ENCODE measurements at places on chromosomes 13 and 19. TPM values are rescaled to one million over a fixed set of nuclear protein-coding genes. Genes with fewer than 3 reads are reported as not detected.
A peak's percentile ranks its signal among the peaks of the same experiment; 100 is the strongest.

Gene NFIX
- total RNA-seq = 14.0 TPM

Gene MYO16
- total RNA-seq = 1.6 TPM

Gene BST2
- total RNA-seq = 109 TPM

Gene RCBTB2
- total RNA-seq = 4.5 TPM

Gene ACTL9
- total RNA-seq = not detected

Gene ARGLU1
- total RNA-seq = 321 TPM

Gene NLRP4
- not detected for total RNA-seq

Gene KLF12
- 4.0 TPM for total RNA-seq

Gene C13orf42
- not detected for total RNA-seq

Gene PSG6
- total RNA-seq = not detected

Gene KLK10
- 1.3 TPM for total RNA-seq

Gene ANGPTL4
- total RNA-seq = 32.1 TPM

Gene RAD23A
- 133 TPM for total RNA-seq

Gene C1QTNF9
- 0.37 TPM for total RNA-seq

Gene ZNF57
- total RNA-seq = 0.89 TPM

DNA sequence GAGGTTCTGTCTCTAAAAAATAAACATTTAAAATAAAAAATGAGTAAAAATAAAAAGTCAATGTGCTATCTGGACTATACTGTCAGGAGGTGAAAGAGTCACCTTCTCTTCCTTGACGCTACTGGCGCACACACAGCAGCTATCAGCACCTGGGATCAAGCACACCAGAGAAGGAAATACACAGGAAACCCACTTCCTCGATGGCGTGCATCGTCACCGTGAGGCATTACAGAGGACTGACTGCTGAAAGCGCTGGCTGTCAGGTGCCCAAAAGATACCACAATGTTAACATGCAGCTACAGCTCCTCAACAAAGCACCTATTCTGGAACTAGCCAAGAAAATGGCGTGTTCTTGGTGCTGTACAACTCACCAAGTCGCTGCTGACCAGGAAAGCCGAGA is 6.1 kb downstream of the SLC35E1 start:
- peak; percentile 72 for DNase-seq

- DNase-seq = no peak
These were observed 99.8 kb downstream of the WDFY2 start for GRCh38 chr13:51684076-51684475.

GRCh38 chr19:18800079-18800478 is 9.0 kb upstream of the COMP start:
- DNase-seq = no peak

DNA sequence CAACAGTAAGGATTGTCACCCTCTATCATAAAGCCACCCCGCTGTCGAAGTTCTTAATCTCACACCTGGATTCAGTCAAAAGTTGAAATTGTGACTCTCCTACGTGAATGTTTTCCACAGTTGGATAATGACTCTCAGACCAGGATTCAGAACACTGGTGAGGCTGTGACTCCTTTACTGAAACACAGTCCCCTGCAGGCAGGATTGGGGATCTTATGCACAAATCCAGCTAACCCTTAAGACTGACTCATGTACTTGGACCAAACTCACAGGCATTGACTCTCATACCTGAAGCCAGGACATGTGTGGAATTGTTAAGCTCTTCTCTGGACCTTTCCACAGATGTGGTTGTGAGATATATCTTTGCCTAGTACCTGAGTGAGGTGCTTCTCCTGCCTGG is 46.8 kb downstream of the ZNF85 start:
- DNase-seq = no peak

- no peak for DNase-seq
These were observed 1216.0 kb downstream of the SLITRK5 start for GRCh38 chr13:88887045-88887662.

- no peak for DNase-seq
These were observed 27.7 kb downstream of the STK24 start for GRCh38 chr13:98549006-98549727.

DNA sequence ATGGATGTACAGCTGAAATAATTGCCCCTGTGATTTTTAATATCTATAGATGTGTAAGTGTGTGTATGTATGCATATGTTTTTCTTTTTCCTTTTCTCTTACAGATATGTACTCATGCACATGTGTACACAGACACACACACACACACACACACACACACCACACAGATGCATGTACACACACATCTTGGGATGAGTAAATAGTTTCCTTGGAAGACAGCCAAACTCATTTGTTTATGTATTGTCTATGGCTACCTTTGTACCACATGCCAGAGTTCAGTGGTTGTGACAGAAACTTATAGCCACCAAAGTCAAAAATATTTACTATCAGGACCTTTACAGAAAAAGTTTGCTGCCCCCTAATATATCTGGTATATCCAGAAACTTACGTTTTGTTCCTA is 192.6 kb downstream of the MAB21L1 start:
- DNase-seq = peak; percentile 28

DNA sequence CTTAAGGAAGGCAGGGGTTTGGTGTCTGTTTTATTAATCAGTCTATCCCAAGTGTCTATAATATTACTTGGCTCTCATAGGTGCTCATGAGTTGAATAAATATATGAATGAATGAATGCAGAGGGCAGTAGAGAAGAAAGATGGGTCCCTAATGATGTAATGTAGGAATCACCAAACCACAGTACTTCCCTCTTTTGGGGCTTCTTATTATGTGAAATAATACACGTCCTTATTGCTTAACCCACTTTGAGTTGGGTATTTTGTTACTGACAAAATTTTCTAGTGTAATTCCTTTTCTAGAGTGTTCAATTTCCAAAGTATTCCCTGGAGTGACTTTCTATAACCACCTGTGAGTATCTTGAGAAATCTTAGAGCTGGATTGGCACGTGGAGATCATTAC is 13.2 kb downstream of the KLK5 start:
- no peak for DNase-seq

GRCh38 chr13:105871326-105871725 is 664.1 kb downstream of the EFNB2 start:
- DNase-seq = no peak

DNA sequence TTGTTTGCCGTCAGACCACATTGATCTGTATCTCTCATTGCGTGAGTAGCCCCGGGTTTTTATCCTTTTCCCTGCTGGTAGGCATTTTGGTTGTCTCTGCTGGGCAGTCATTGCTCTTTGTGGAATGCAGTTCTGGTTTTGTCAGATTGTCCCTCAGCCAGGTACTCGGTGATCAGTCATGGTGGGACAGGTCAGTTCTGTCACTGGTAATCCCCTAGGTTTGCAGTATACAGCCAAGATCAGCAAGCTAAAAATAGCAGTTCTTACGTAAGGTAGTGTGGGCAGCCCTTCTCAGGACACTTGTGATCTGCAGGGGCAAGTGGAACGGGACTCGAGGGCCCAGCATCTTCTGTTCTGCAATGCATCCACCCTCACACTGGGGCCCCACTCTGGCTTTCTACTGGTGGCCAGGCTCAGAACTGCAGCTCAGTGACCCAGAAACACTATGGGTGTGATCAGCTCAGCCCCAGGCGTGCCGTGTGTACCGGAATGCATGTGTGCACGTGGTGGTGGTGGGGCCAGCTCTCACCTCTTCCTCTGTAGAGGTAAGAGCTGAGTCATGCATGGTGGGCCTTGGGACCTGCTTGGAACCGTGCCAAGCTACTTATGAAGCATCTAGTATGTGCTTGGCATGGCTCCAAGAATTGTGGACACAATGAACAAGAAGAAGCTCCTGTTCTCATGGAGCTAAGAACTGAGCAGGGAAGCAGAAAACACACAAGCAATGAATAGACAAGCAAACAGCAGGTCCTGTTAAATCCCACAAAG is 6.3 kb downstream of the PLEKHF1 start:
- peak; percentile 76 for DNase-seq

- DNase-seq = no peak
These were observed 9.9 kb upstream of the PRODH2 start for GRCh38 chr19:35822579-35822978.

DNA sequence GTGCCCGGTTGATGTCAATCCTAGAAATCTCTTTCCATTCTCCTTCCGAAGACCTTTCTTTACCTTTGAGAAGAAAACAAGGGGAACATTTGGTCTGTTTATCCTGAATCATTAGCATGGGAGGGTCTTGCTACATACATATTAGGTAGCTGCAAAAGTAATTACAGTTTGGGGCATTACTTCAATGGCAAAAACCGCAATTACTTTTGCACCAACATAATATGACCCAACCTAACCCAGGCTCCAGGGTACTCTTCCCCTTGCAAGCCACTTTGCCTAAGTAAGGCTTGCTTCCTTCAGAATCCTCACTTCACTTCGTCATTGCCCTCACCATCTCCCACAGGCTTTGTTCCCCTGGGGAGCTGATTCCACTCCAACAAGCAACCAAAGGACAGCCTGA is 662.7 kb downstream of the DIAPH3 start:
- no peak for DNase-seq

- DNase-seq = no peak
These were observed 154.1 kb downstream of the OLFM4 start for GRCh38 chr13:53182724-53183123.

DNA sequence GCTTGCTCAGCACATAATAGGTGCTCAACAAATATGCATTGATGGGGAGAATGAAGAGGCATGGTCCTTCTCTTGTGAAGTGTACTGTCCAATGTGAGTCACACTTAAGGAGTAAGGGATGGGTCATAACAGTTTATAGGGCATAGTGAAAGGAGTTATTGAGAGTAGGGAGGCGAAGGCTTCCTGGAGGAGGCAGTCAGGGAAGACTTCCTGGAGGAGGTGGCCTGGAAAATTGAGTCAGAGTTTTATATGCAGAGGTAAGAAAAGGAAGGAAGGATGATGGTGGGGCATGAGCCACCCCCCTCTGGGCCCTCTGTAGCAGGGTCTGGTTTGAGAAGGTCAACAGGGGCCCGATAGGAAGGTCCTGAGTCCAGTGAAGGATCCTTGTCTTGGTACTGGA is 57.0 kb upstream of the ZNF536 start:
- no peak for DNase-seq

- DNase-seq = no peak
These were observed 595.5 kb upstream of the KLHL1 start for GRCh38 chr13:70703755-70704154.

- no peak for DNase-seq
These were observed 36.4 kb downstream of the MAU2 start for GRCh38 chr19:19356901-19357566.

DNA sequence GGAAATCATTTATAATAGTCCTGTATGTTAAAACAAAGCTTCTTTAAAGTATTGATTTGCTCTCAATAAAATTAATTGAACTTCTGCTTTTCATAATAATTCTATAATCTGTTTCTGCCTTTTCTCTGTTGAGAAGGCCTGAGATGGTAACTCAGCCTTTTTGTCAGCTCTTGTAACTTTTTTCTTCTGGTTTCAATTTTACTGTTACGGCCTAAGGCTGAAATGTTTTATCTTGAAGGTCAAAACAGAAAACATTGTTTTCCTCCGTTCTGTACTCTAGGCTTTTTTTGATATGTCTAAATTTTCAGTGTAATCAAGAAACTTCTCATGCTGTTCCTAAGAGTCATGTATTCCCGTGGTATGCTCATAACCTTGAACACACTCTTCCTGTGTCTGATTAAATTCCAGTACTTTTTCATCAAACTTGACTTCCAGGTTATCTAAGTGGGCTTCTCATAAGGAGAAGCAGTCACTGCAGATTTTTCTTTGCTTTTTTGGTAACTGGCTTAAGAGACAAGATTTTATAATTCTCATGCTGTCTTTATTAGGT is 7.6 kb upstream of the NAXD start:
- DNase-seq = no peak

DNA sequence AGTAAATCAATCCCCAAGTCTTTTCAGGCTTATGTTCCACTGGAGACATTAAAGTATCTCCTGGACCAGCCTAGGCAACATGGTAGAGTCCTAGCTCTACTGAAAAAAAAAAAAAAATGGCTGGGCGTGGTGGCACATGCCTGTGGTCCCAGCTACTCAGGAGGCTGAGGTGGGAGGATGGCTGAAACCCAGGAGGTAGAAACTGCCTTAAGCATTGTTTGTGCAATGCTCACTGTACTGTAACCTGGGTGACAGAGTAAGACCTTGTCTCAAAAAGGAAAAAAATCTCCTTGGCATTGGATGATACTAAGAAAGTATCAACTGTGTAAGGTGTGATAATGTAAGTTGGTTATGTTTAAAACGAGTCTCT is 8.8 kb downstream of the KLK8 start:
- DNase-seq = no peak

- DNase-seq = no peak
These were observed 680 bp downstream of the LIG4 start for GRCh38 chr13:108214441-108215271.

DNA sequence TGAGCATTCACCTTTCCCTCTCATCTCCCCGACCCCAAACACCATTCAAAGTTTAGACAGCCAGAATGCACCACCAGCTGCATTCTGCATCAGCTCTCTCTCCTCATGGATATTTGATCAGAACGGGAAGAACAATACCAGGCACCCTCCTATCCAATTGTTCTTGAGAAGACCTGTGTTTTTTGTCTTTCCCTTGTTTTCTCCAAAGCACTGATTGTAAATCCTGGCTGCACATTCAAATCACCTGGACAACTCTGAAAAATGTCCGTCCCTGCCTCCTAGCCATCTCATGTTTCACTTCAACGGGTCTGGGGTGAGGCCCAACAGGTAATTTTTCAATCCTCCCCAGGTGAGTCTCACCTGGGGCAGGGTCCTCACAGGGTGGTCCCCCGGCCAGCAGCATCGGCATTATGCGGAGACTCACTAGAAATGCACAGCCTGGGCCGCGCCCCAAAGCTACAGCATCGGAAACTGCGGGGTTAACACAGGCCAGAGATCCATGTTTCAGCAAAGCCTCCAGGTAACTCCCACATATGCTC is 5.5 kb downstream of the IRS2 start:
- no peak for DNase-seq

GRCh38 chr13:20057214-20057613 is 98.7 kb downstream of the ZMYM2 start:
- DNase-seq = no peak

- no peak for DNase-seq
These were observed 9.5 kb downstream of the CYP4F22 start for GRCh38 chr19:15517778-15518177.

GRCh38 chr19:35352177-35352447 is 4.4 kb downstream of the FFAR1 start:
- no peak for DNase-seq

- DNase-seq = no peak
These were observed 69.6 kb upstream of the TSHZ3 start for GRCh38 chr19:31418692-31419430.

DNA sequence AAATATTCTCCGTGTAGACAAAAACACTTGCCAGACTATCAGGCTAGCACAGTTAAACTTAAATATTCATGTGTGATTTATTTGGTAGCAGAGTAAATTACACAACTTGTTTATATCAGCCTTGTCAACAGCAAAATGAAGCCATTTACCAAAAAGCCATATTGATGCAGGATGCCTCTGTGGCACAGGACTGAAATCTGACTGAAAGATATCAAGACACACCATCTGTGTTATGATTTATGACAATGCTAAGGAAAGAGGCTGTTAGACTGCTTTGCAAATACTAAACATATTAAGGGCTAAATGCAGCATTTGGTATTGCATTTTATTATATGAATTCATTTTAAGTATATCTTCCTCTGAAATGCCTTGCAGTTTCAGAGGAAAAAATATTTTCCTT is 44.8 kb upstream of the FNDC3A start:
- no peak for DNase-seq

All from stomach (tissue), 19 donors.